ENCODE measurements at places on chromosomes 16 and 17. TPM values are rescaled to one million over a fixed set of nuclear protein-coding genes. Genes with fewer than 3 reads are reported as not detected.

Gene CBX2
- total RNA-seq = 13.5 TPM

Gene WNK4
- total RNA-seq = 0.77 TPM

Gene CHST4
- 0.43 TPM for total RNA-seq

Gene ITGB3
- total RNA-seq = 9.6 TPM

Gene CLUH
- 29.7 TPM for total RNA-seq

Gene CHST5
- total RNA-seq = not detected

Gene PRSS36
- total RNA-seq = 0.43 TPM

Gene NOG
- total RNA-seq = 2.2 TPM

Gene KRTAP3-1
- not detected for total RNA-seq

Gene KRTAP4-4
- not detected for total RNA-seq

Gene CSF3
- total RNA-seq = 2.9 TPM

Gene SLC16A3
- total RNA-seq = 31.0 TPM

Gene BCL6B
- 55.6 TPM for total RNA-seq

Gene MNT
- 47.0 TPM for total RNA-seq

Gene SLC38A8
- total RNA-seq = not detected

Gene CD79B
- 5.6 TPM for total RNA-seq

Gene SOX15
- total RNA-seq = 0.86 TPM

Gene MAZ
- total RNA-seq = 159 TPM

Gene CFDP1
- 105 TPM for total RNA-seq

Gene CHP2
- total RNA-seq = not detected

Gene CYTH1
- total RNA-seq = 67.0 TPM

Gene ATP2C2
- 50.0 TPM for total RNA-seq

Gene SCIMP
- 18.6 TPM for total RNA-seq

Gene SCNN1B
- total RNA-seq = 16.4 TPM

Gene ZFP3
- total RNA-seq = 7.3 TPM

Gene MYH1
- not detected for total RNA-seq

Gene TAT
- total RNA-seq = not detected

Gene CCL3
- total RNA-seq = 16.3 TPM

Gene KRT23
- total RNA-seq = 1.3 TPM

Gene HOXB7
- 3.3 TPM for total RNA-seq

Gene ALOX12
- total RNA-seq = 0.21 TPM

Gene SEC14L5
- 0.98 TPM for total RNA-seq

Gene HSD17B2
- 2.7 TPM for total RNA-seq

Gene LRRC46
- 9.6 TPM for total RNA-seq

Gene FN3K
- total RNA-seq = 16.1 TPM

Gene MRPL58
- 14.7 TPM for total RNA-seq

Gene KRTAP4-3
- total RNA-seq = not detected

Gene DPEP3
- 0.40 TPM for total RNA-seq

Gene ACE
- 48.5 TPM for total RNA-seq

Gene NPIPA3
- total RNA-seq = 1.0 TPM

Gene PIK3R6
- total RNA-seq = 3.0 TPM

Gene ARHGDIG
- not detected for total RNA-seq

Gene VWA3A
- total RNA-seq = 15.1 TPM

Gene PLK1
- 3.2 TPM for total RNA-seq

Gene SECTM1
- total RNA-seq = 38.0 TPM

Gene COIL
- total RNA-seq = 9.9 TPM

Gene TPSD1
- 7.0 TPM for total RNA-seq

Gene USP6
- 0.31 TPM for total RNA-seq

Gene CIBAR2
- total RNA-seq = 49.0 TPM

Gene MPDU1
- 71.5 TPM for total RNA-seq

Gene HOXB9
- 0.18 TPM for total RNA-seq

Gene RPS15A
- 1,628 TPM for total RNA-seq

Gene C16orf96
- 0.37 TPM for total RNA-seq

Gene STH
- total RNA-seq = not detected

Gene GFAP
- 0.25 TPM for total RNA-seq

Gene LPO
- total RNA-seq = 0.15 TPM

Gene TBX21
- total RNA-seq = 0.77 TPM

Gene DNAAF8
- 5.1 TPM for total RNA-seq

Gene PYY
- total RNA-seq = 0.25 TPM

Measured in lung (tissue), 17 donors.